Suprapubic skin (tissue), 4 donors: ENCODE measurements at places on chromosomes 4 and X. TPM values are rescaled to one million over a fixed set of nuclear protein-coding genes. Genes with fewer than 3 reads are reported as not detected.
A peak's percentile ranks its signal among the peaks of the same experiment; 100 is the strongest.

DNA sequence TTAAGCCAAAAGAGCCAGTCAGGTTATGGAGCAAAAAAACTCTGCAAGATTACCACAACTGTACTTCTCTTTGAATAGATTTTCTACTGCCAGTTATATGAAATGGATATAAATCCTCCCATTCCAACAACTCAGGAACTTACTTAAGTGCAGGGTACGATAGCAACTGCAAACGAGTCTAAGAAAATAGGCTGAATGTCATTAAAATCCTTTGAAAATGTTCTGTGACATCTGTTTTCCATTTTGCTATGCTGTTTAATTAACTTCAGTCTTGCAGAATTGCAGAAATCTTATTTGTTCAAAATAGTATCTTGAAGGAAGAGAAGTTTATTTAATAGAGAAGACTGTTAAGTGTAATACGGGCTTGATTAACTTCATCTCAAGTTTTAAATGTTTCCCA lies 243.8 kb downstream of the PALLD start:
- no peak for DNase-seq
- no peaks in the 10 kb centered on the region for H3K36me3 ChIP-seq
- H3K4me1 ChIP-seq, result peaks cover 7% of the 10 kb centered on the region

DNA sequence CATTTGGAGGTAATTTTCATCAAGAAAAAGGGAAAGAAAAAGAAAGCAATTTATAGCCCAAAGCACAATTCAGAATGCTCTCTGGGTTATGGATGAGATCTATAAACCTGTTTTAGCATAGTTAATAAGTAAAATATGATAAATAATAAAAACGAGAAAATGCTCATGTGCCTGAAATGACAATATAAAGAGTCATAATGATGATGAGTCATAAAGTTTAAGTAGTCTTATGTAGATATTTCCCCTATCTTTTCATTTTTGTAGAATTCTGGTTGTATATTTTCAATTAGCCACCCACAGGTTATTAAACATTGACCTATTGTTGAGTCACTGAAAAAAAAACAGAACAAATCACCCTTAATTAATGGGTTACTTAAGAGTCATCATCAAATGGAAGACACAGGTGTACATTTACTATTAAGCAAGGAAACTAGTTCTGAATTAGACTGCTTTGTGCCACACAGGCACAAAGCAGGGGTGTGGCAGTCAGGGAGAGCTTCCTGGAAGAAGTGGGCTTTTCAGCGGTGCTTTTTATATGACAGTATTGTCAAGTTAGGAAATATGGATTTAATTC lies 29.3 kb downstream of the BEND4 start:
- no peak overlapping the region for H3K27ac ChIP-seq
- no peak overlapping the region for H3K4me3 ChIP-seq
- H3K36me3 ChIP-seq, result no peaks in the 10 kb centered on the region
- H3K4me1 ChIP-seq, result no peaks in the 10 kb centered on the region
- no peaks in the 10 kb centered on the region for H3K27me3 ChIP-seq

DNA sequence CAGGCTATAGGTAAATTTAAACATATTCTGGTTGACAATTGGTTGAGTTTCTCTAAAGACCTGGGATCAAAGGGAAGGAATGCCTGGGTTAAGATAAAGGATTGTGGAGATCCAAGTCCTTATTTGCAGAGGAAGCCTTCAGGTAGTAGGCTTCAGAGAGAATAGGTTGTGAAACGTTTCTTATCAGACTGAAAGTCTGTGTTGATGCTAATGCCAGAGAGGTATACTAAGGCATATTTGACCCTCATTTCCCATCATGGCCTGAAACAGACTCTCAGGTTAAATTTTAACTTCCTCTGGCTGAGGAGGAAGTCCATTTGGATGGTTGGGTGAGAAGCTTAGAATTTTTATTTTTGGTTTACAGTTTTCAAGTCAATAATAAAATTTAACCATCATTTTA lies 48.1 kb downstream of the UGT2A2 start:
- H3K27me3 ChIP-seq, result no peaks in the 10 kb centered on the region
- H3K27ac ChIP-seq, result no peak overlapping the region
- H3K36me3 ChIP-seq, result no peaks in the 10 kb centered on the region
- no peak overlapping the region for H3K4me3 ChIP-seq
- no peak for DNase-seq

GRCh38 chr4:132540268-132540667 lies 608.8 kb upstream of the PCDH10 start:
- no peak for DNase-seq
- no peaks in the 10 kb centered on the region for H3K27me3 ChIP-seq
- H3K27ac ChIP-seq, result no peak overlapping the region

GRCh38 chrX:48835524-48836329 lies at the start of gene PCSK1N:
Gene PCSK1N (minus strand): TSS chrX:48835610. CDS start chrX:48835532, 78 bp downstream.
- H3K4me3 ChIP-seq, result peak within 1 kb of the TSS; percentile 50
- DNase-seq, result no peak
- peaks cover 23% of the 10 kb centered on the region for H3K27me3 ChIP-seq
- H3K36me3 ChIP-seq, result no peaks in the 10 kb centered on the region
- no peak within 1 kb of the TSS for H3K27ac ChIP-seq
- H3K4me1 ChIP-seq, result peaks cover 6% of the 10 kb centered on the region

- no peaks in the 10 kb centered on the region for H3K4me1 ChIP-seq
- no peaks in the 10 kb centered on the region for H3K27me3 ChIP-seq
- no peak overlapping the region for H3K27ac ChIP-seq
- no peaks in the 10 kb centered on the region for H3K36me3 ChIP-seq
- no peak overlapping the region for H3K4me3 ChIP-seq
- no peak for DNase-seq
These were observed 66.6 kb downstream of the EIF4E start for GRCh38 chr4:98862371-98862770.

DNA sequence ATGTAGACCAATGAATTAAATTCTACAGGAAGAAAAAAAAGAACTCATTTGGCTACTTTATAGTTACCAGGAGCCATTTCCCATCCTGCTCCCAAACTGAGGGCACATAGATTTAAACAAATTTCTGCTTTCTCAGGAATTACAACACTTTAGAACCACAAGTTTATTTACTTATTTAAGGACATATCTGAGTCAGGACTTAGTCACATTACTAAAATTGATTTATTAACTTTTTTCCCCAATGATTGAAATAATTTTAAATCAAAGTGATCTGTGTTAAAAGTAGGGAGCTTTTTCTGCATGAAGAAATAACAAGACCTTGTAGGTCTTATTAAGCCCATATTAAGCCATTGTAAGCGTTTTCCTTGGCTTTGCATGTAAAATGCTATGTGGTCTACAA lies 291.0 kb upstream of the HAND2 start:
- DNase-seq, result no peak
- no peak overlapping the region for H3K4me3 ChIP-seq
- no peak overlapping the region for H3K27ac ChIP-seq

- no peak overlapping the region for H3K27ac ChIP-seq
- DNase-seq, result no peak
- H3K36me3 ChIP-seq, result no peaks in the 10 kb centered on the region
- no peak overlapping the region for H3K4me3 ChIP-seq
- H3K27me3 ChIP-seq, result no peaks in the 10 kb centered on the region
These were observed 190.2 kb downstream of the CPE start for GRCh38 chr4:165569031-165569430.

DNA sequence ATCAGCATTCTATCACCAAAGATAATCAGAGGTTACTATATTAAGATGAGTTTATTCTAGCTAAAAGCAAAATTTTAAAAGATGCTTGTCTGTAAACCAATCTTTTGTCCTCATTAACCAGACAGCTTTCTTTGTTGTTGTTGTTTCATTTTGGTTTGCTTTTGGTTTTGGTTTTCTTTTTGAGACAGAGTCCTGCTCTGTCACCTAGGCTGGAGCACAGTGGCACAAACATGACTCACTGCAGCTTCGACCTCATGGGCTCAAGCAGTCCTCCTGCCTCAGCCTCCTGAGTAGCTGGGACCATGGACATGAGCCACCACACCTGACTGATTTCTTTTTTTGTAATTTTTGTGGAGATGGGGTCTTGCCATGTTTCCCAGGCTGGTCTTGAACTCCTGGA lies 102.9 kb downstream of the COX18 start:
- no peaks in the 10 kb centered on the region for H3K4me1 ChIP-seq
- H3K4me3 ChIP-seq, result no peak overlapping the region
- no peak for DNase-seq
- H3K27me3 ChIP-seq, result no peaks in the 10 kb centered on the region

DNA sequence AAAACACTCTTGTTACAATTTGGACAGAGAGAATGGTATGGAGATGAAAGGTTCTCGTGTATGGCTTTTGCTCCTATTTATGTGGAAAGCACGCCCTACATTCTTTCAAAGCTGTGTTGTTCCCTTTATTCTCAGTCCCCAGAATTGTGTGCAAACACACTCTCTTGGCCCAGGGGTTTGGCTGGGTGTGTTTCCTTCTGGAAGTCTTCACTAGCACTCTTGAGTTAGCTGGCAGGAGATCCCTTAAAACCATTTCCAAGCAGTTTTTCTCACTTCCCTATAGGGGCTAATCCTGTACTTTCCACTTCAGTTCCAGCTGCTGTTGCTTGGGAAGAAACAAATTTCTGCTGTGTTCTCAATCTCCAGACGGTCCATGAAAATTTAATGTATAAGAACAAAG lies 35.1 kb downstream of the FHL1 start:
- H3K27ac ChIP-seq, result peak overlapping the region; percentile 54
- no peaks in the 10 kb centered on the region for H3K27me3 ChIP-seq
- no peak for DNase-seq

- no peaks in the 10 kb centered on the region for H3K27me3 ChIP-seq
- H3K4me3 ChIP-seq, result no peak overlapping the region
These were observed 289.9 kb downstream of the ASMT start for GRCh38 chrX:1904663-1905218.

DNA sequence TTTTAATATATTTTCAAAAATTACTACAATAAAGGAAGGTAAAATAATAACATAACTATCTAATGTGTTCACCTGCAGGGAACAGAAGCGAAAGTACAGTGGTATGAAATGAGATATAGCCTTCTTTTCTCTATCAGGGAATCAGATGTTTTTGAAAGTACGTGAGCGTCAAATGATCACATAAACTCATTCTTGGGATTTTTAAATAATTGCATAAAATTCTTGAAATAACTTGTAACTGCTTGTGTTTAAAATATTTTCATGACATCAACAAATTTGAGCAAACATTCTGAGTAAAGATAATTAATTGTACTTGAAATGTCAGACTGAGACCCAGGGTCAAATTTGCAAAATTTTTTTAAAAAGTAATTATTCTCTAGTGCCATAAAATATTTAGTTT lies 193.5 kb upstream of the NEIL3 start:
- no peaks in the 10 kb centered on the region for H3K27me3 ChIP-seq
- no peaks in the 10 kb centered on the region for H3K36me3 ChIP-seq
- no peak overlapping the region for H3K27ac ChIP-seq
- no peaks in the 10 kb centered on the region for H3K4me1 ChIP-seq
- DNase-seq, result no peak

GRCh38 chrX:149476513-149476912 lies 28.6 kb downstream of the IDS start:
- H3K27me3 ChIP-seq, result no peaks in the 10 kb centered on the region
- DNase-seq, result no peak
- H3K4me3 ChIP-seq, result no peak overlapping the region
- no peak overlapping the region for H3K27ac ChIP-seq
- no peaks in the 10 kb centered on the region for H3K4me1 ChIP-seq

The CWH43 gene
- 51.6 TPM for total RNA-seq

The TMEM185A gene
- 35.5 TPM for total RNA-seq

The SSX4 gene
- not detected for total RNA-seq

The NCBP2L gene
- not detected for total RNA-seq
